ENCODE measurements at places on chromosomes 5 and 9.

DNA sequence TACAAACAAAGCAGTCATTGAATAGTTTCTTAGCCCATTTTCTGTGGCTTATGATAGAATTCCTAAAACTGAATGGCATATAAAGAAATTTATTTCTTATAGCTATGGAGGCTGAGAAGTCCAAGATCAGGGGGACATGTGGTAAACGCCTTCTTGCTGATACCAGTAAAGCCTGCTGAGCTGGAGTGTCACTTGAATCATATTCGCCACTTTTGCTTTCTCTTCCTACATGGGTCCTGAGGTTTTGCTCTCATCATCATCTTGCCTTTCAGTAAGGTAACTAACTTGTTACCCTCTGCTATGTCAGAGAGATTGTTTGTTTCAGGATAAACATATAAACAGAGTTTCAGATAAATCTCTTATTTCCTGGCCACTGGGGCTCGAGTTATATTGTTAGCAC is 203.3 kb upstream of the DMRT1 start:
- DNase-seq, result no peak

DNA sequence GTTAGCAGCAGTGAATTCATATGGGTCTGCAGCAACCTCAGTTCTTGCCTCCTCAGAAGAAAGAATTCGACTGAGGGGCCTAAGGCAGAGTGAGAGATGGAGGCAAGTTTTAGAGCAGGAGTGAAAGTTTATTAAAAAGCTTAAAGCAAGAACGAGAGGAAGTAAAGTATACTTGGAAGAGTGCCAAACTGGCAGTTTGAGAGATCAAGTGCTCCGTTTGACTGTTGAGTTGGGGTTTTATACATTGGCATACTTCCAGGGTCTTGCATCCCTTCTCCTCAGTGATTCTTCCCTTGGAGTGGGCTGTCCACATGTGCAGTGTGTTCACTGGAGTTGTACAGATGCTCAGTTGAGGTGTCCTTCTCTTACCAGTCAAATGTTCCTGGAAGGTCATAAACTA is 203.6 kb downstream of the SPATA31D1 start:
- DNase-seq, result no peak

DNA sequence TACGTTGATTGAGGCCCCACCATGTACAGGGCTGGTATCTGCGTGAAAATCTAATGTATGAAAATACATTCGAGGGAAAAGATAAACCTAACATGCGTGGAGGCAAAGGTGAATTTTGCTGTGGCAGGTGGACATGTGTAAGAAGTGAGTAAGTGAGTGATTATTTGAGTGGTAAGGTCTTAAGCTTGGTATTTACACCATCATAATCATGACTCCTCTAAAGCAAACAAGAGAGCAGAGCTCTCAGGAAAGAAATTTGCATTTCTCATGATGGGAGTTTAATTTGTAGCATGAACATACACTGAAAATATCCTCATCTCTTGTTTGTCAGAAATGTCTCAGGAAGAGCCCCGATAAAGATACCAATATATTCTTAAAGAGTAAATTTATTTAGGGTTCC is 260.6 kb downstream of the PSAT1 start:
- no peak for DNase-seq

DNA sequence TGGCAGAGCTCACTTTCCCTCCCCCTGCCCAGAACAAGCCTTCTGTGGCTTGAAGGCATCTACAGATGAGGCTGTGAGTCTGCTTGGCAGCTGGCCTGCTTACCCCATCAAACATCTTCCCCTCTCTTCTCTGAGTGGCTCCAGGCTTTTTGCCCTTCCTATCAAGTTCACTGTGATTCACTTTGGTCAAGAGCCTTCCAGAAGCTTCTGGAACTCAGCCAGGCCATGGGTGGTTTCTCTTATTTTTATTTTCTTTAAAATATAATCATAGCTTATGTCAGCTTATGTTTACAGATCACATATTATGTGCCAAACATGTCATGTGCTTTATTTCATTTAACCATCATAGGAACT is 267.0 kb downstream of the SEC61B start:
- DNase-seq, result no peak

Data from HEK293T (cell line).